Vagina (tissue), 2 donors: ENCODE measurements at places on chromosomes 13 and 19.

DNA sequence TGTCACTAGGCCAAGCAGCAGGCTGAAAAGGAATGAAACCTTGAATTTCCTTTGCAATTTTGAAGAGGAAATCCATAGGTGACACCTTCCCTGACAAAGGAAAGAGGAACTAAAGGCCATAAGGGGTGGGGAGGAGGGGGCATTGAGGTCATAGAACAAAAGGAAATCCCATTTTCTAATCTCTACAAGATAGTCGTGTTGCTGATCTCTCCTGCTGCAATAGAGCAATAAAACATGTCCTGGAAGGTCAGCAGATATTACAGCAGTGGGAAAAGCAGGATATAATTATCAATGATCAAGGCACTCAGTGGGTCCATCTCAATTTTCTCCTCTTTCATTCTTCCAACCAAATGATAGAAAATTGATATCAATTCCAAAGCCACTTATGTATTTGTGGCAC, 20.3 kb upstream of the RAP2A start:
- H3K27me3 ChIP-seq: no peaks in the 10 kb centered on the region
- no peak for DNase-seq
- no peak overlapping the region for H3K27ac ChIP-seq
- no peaks in the 10 kb centered on the region for H3K4me1 ChIP-seq

DNA sequence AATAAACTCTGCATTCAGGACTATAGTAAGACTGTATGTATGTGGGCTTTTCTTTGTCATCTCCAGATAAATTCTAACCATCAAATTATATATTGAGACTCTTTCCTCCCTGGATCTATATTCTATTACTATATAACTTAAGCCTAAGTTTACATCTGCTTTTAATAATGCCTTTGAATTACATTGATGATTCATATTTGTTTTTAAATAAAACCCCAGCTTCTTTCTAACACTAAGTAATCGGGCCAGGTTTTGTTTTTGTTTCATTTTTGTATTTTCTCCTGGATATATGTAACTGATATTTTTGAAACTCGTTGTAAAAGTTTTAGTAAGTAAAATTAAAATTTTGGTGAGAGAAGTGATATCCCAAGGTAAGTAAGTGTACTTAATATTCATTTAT, 1599.1 kb downstream of the PCDH9 start:
- no peaks in the 10 kb centered on the region for H3K36me3 ChIP-seq
- no peak for DNase-seq
- H3K4me1 ChIP-seq: no peaks in the 10 kb centered on the region
- no peak overlapping the region for H3K4me3 ChIP-seq

- DNase-seq: peak; percentile 64
- no peak overlapping the region for H3K4me3 ChIP-seq
- no peaks in the 10 kb centered on the region for H3K4me1 ChIP-seq
- no peaks in the 10 kb centered on the region for H3K36me3 ChIP-seq
- H3K27me3 ChIP-seq: no peaks in the 10 kb centered on the region
Observed at GRCh38 chr13:111664696-111665095, 344.3 kb downstream of the TEX29 start.

DNA sequence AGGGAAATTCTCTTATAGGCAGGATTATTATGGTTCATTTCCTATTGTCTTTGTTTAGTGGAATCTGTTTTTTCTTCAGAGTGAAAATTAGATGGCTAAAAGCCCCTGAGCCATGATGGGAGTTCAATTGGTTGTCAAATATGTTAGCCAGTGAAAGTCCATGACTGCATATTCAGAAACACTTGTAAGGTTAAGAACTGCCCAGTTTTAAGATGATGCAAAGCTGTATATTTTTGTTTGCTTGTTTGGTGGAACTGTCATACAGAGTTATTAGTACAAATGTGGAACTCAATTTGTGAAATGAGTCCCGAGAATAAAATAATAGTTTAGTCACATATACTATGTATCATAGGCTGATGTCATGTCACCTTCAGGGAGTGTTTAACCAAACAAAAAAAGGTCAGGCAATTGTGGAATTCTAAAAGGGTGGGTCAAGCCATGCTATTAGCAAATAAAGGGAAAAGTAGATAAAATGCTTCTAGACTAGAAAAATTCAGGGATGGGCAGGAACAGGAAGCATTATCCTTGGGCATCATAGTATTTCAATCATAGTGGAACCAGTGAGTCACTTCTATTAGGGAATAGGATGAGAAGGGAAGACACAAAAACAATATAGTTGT, 248.3 kb upstream of the SLITRK1 start:
- H3K27me3 ChIP-seq: no peaks in the 10 kb centered on the region
- no peaks in the 10 kb centered on the region for H3K4me1 ChIP-seq
- no peaks in the 10 kb centered on the region for H3K36me3 ChIP-seq
- no peak overlapping the region for H3K27ac ChIP-seq
- H3K4me3 ChIP-seq: no peak overlapping the region

GRCh38 chr13:110030394-110030928, 244.1 kb upstream of the IRS2 start:
- no peaks in the 10 kb centered on the region for H3K36me3 ChIP-seq
- H3K4me3 ChIP-seq: no peak overlapping the region
- no peak for DNase-seq
- H3K27ac ChIP-seq: no peak overlapping the region
- H3K27me3 ChIP-seq: no peaks in the 10 kb centered on the region

DNA sequence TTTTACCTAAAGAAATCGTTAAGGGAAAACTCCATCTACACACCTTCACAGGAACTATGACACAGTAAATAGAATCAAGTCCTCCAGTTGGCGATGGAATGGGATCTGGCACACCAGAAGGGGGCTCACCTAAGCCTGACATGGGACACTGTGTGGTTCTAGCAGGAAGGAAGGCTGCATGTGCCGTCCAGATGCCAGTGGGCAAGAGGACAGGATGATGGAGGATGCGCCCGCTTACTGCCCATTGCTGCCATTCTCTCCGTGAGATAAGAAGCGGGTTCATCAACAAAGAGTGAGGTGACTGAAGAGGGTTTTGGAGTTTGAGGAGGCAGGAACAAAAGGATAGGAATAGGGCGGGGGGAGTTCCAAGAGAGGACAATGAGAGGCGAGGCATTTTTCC, 2.9 kb upstream of the CYP2F1 start:
- no peaks in the 10 kb centered on the region for H3K27me3 ChIP-seq
- no peaks in the 10 kb centered on the region for H3K36me3 ChIP-seq

DNA sequence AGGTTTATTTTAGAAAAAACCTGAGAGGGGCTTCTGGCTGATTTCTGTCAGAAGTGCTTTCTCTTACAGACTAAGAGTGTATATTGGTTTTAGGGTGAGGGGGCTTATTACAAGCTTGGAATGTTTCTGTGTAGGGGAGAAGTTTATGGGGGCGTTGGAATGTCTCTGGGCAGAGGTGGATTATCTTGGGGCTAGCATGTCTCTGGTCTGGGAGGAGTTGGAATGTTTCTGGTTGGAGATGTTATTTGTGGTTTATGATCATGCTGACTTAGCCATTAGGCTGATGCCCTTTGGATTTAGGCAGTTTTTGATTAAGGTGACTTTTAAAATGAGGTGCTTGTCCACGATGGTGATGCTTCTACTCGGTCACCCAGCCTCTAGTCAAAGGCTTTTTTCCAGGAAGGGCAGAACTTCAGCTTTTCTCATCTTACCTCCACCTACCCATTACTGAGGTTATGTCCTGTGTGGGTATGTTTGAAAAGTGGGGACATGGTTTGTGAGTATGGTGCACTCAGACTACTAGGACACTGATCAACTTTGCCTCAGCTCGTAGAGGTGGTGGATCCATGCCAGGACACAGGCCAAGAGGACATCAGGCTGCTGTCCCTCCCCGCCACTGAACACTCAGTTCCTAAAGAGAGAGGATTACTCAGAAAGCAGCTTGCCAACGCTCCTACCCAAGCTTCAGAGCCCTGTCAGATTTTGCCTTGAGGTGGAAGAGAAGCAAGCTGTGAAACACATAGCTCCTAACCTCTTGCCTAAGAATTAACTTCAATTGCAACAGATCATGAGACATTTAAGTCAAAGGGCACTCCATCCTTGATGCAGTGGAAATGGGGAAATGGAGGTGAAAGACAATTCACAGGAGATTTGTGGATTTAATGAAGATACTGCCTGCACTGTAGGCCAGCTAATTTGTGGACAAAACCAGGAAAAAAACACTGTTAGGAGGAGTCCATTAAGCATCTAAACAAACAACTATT, 63.6 kb downstream of the ZNF44 start:
- no peaks in the 10 kb centered on the region for H3K36me3 ChIP-seq
- H3K4me1 ChIP-seq: no peaks in the 10 kb centered on the region
- H3K4me3 ChIP-seq: no peak overlapping the region
- no peak for DNase-seq
- H3K27me3 ChIP-seq: no peaks in the 10 kb centered on the region

- peaks cover 26% of the 10 kb centered on the region for H3K4me1 ChIP-seq
- H3K27ac ChIP-seq: no peak overlapping the region
- no peaks in the 10 kb centered on the region for H3K27me3 ChIP-seq
- DNase-seq: no peak
- no peak overlapping the region for H3K4me3 ChIP-seq
Observed at GRCh38 chr19:40469011-40469410, 2.2 kb downstream of the SPTBN4 start.

- no peak overlapping the region for H3K27ac ChIP-seq
- peak overlapping the region; percentile 69 for H3K4me3 ChIP-seq
- peaks cover 7% of the 10 kb centered on the region for H3K36me3 ChIP-seq
- DNase-seq: no peak
Observed at GRCh38 chr19:57558525-57558924, 1.1 kb downstream of the ZNF550 start.

- no peak overlapping the region for H3K4me3 ChIP-seq
- no peak for DNase-seq
- no peaks in the 10 kb centered on the region for H3K27me3 ChIP-seq
- no peaks in the 10 kb centered on the region for H3K4me1 ChIP-seq
Observed at GRCh38 chr19:33032218-33032781, 32.4 kb downstream of the RHPN2 start.

GRCh38 chr13:53907891-53908290, 879.3 kb downstream of the OLFM4 start:
- no peaks in the 10 kb centered on the region for H3K27me3 ChIP-seq
- no peak for DNase-seq
- H3K36me3 ChIP-seq: no peaks in the 10 kb centered on the region
- no peak overlapping the region for H3K27ac ChIP-seq
- H3K4me3 ChIP-seq: no peak overlapping the region
